ENCODE measurements at places on chromosomes 2 and 18. TPM values are rescaled to one million over a fixed set of nuclear protein-coding genes. Genes with fewer than 3 reads are reported as not detected.

DNA sequence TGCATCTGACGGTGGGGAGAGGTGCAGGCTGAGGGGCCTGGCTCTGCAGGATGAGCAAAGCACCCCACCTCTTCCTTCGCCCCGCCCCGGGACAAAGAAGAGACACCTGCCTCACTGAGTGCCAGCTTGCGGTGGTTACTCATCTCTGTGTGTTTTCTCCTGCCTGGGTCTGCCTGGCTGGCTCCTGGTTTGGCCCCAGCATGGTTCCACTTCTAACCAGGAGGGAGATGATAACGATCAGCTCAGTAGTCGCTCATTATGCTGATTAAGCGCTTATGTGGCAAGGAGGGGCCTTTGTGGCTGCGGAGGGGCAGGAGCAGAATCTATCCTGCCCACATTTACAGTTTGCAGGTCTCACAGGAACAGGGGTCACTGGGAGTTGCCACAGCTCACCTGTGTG is 68.7 kb upstream of the EDAR start:
- DNase-seq = peak; percentile 37

DNA sequence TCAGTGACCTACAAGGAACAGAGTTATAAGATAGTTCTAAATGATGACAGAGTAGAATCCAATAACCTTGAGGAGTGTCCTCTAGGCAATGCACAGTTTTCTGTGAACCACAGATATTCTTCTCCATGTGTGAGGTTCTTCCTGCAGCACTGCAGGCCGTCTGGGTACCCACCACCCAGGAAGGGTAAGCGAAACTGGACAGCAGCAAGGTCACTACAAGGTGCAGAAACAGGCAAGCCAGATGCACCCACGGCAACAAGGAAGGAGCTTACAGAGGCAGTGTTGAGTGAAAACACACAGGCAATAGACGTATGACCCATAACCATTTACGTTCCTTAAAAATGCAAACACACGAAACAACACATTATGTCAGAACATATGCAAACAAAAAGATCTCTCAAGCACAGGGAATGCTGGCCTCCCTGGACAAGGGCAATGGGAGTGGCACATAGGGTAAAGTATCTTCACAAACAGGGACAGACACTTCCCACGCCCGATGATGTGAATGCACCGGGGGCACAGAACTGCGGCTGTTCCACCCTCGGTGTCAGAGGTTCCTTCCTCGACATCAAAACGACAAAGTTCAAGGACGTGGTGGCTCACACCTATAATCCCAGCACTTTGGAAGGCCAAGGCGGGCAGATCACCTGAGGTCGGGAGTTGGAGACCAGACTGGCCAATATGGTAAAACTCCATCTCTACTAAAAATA is 84.1 kb downstream of the NDUFA10 start:
- DNase-seq = no peak

- peak; percentile 20 for DNase-seq
Observed at GRCh38 chr2:197904446-197904845, 100.1 kb downstream of the PLCL1 start.

DNA sequence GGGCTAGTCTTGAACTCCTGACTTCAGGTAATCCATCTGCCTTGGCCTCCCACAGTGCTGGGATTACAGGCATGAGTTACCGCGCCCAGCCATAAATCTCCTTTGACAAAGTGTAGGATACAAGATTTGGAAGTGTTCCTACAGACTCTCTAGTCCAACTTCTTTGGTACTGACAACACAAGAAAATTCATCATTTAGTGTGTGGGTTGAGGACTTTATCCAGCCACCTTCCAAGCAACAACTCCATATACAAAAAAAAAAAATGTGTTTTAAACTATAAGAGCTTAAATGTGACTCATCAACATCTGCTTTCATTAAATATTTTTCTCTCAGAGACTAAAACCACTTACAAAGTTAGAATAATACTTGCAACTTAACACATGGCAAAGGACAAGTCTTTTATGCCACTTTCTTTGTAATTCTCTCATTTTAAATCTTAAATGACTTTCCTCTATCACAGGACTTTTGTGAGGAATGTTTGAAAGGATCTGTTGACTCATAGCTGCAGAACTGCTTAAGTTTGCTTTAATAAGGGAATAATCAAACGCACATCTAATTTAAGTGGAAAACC is 46.2 kb upstream of the ITGAV start:
- DNase-seq = no peak

DNA sequence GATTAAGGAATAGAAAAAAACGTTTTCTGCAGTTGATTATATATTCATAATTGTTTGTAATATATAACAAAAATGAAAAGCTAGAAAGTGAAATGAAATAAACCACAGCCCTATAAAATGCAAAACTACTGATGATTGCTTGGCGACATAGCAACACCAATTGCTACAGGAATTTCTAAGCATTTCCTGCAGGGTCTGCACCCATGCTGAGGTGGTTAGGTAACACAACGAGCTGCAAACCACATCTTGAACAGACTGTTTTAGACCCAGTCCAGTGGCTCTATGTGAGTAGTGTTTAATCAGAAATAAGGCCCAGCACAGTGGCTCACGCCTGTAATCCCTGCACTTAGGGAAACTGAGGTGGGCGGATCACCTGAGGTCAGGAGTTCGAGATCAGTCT is 17.2 kb upstream of the UGT1A9 start:
- DNase-seq = no peak

Gene SNRPD1
- 204 TPM for total RNA-seq

Gene CXCR1
- not detected for total RNA-seq

Gene TAF4B
- 23.0 TPM for total RNA-seq

Gene PDE1A
- total RNA-seq = not detected

Gene CFC1
- not detected for total RNA-seq

Data from activated T-cell treated with anti-CD3 and anti-CD28 coated beads, Interleukin-2, amount 50 U/mL, for 4 hours (primary cell).